ENCODE measurements at places on chromosomes 7 and 10.

- DNase-seq = no peak
Measured at GRCh38 chr7:15780271-15780670, 93.8 kb upstream of the MEOX2 start.

GRCh38 chr7:98700533-98700932 lies 83.4 kb downstream of the NPTX2 start:
- DNase-seq = no peak

DNA sequence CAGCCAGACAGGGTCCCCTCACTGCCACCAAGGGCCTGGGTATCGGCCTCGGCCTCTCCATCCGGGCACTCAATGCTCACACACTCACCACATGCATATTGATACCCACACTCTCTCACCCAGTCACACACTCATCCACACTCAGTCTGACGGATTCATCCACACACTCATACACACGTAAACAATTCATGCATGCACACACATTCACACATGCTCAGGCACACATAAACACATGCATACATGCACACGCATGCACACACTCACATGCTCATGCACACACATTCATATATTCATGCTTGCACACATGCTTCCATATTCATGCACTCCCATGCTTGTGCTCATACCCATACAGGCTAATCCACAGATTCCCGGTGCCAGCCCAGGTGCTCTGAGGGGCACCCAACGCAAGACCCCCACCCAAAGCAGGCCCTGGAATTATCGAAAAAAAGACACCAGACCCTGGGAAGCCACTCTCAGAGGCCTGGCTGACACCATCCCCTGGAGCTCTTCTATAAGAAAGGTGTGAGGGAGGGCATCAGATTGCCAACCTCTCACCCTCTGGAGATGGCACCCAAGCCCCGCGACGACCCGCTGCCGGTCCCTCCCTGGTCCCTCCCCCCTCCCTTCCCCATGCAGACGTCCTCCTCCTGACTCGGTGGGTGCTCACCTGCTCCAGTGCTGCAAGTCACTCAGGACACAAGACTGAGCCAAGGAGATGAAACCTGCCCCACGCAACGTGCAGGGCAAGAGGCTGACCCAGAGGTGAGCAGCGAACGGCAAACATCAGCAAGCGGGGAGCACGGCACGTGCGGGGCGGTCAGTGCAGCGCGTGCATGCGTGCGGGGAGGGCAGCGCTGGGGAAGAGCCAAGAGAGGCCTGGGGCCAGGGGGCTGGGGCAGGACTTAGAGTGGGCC lies 15.2 kb downstream of the STK32C start:
- no peak for DNase-seq

GRCh38 chr7:107501593-107501992 lies 31.7 kb downstream of the GPR22 start:
- DNase-seq = peak; percentile 42

DNA sequence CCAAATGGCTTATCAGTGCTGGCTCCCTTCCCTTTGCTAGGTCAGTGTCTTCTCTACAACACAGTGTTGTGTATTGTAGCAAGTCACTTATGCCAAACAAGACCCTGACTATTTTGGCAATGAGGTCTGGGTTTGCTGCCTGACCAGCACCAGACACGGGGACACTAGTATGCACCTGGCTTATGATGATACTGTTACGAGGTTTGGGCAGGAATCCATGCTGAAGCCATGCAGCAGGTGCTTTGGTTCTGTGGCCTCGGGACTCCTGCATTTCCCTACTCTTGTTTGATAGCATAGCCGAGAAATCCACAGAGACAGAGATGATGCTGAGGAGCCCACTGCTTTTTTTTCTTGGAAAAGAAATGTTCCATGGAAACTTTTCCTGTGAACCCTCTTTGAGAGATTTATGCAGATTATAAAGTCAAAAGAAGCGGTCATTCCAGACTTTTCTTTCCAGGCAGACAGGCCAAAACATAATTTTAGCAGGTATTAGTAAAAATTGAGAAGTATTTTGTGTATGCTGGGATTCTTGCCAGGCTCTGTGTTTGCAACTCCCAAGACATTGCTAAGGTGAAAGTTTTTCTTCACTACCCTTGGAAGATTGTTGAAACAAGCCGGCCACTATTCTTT lies 291.1 kb downstream of the BBS9 start:
- no peak for DNase-seq

DNA sequence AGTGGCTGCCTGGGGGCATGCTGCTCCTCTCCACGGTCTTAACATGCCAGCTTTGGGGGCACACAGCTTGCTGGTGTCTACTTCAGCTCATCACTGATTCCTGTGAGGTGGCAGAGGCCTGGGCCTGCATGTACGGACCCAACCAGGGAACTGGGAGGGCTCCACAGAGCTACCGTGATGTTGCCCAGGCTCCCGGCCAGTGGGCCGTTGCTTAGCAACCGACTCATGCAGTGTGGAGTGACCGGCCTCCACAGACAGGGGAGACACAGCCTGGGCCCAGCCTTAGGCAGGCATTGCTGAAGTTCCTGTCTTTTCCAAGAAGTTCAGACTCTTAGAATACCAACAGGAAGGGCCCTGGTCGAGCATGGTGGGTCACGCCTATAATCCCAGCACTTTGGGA lies 25.8 kb upstream of the SH2B2 start:
- DNase-seq = peak; percentile 45

- no peak for DNase-seq
Measured at GRCh38 chr7:73487486-73487885, 34.6 kb downstream of the BAZ1B start.

- no peak for DNase-seq
Measured at GRCh38 chr10:102869258-102870198, at the start of gene AS3MT. AS3MT (plus strand) TSS chr10:102869470; CDS start chr10:102869593, 123 bp downstream.

GRCh38 chr7:139730746-139731612 lies 46.8 kb downstream of the HIPK2 start:
- no peak for DNase-seq

GRCh38 chr7:51702673-51703072 lies 386.1 kb upstream of the COBL start:
- no peak for DNase-seq

DNA sequence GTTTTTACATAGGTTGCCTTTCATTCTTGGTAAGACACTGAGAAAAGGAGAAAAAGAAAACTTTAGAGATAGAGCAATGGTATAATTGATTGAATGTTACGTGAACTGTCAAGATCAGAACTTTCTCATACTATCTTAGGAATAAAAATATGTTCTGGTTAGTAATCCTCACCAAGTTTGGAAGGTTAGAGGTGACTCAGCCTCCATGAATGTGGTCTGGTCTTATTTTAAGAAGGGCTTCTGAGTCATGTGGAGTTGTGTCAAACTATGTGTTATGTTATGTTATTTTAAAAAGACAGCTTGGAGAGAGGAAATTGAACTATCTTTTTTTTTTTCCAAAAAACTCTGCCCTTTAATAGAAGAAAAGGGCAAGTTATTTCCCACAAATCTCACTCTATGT lies 458.6 kb upstream of the KLF6 start:
- DNase-seq = no peak

DNA sequence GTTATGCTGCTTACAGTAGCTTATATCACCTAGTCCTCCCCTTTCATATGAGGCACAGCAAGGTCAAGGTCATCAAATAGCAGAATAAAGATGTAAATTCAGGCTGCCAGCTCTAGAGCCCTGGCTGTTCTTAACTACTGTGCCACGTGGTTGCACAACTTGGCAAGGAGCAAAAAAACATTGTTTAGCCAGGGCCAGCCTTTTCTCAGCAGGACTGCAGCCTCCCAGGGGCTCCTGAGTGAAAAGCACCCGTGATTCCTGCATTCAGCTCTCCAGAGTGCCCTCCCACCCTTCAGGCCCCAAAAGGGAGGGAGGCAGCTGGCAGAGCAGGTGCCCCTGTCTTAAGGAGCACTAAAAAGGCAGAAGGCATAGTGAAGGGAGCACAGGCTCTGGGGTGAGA lies 31.8 kb upstream of the TM9SF3 start:
- peak; percentile 70 for DNase-seq

- no peak for DNase-seq
Measured at GRCh38 chr7:46163246-46163645, 242.2 kb upstream of the IGFBP3 start.

- no peak for DNase-seq
Measured at GRCh38 chr10:2990764-2991163, 76.6 kb upstream of the PFKP start.

DNA sequence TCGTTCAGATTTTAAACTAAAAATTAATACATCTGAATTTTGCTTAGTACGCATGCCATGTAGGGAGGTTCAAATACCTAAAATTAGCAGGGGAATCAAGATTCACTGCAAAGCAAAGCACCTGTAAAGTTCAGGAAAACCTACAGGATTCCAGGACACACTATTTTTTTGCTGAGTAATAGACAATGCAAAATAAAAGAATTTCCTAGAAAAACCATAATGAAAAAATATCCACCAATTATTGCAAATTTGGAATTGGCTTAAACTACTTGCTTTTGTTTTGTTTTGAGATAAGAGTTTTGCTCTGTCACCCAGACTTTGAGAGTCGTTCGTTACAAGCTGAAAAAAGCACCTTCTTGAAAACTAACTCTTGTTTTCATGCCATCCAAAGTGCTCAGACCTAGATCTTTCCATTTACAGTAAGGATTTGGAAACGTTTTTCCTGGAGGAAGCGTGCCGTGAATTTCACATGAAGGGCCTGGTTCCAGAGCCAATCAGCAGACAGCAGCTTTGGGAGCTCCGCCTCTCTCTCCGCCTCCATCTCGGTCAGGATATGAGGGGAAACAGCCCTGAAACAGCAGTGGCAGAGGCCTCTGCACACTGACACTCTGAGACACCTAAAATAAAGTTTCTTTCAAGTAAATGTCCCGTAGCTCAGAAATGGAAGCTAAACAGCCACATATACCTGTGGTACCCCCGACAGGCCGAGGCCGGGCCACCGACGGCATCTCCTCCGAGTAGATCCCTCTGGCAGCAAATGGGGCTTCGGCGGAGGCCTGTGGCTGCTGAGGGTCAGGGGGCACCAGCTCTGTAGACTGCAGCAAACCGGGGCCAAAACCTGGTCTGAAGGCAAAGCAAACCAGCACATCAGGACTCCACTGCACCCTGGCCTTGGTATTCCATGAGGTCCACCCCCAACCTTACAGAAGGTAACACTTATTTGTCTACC lies 45.9 kb upstream of the ATP6V0A4 start:
- DNase-seq = no peak
